ENCODE measurements at places on chromosomes 2 and 18.

DNA sequence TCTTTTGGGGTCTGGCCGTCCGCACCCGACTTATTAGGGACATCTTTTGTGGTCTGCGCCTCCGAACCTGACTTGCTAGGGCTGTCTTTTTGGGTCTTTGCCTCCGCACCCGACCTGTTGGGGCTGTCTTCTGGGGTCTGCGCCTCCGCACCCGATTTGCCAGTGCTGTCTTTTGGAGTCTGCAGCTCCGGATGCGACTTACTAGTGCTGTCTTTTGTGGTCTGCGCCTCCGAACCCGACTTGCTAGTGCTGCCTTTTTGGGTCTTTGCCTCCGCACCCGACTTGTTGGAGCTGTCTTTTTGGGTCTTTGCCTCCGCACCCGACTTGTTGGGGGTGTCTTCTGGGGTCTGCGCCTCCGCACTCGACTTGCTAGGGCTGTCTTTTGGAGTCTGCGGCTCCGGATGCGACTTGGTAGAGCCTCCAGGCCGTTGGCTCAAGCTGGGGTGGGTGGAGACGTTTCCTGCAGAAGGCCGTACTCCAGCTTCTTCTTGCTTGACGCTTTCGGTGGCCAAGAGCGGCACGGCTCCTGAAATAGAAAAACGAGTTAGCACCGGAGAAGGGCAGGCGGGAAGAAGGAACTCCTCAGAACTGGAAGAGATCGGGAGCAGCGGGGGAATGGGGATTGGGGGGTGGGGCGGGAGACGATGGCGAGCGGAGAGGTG lies 498 bp downstream of the TGOLN2 start:
- DNase-seq, result peak; percentile 67

- no peak for DNase-seq
Observed at GRCh38 chr2:194252127-194252526, 1404.9 kb upstream of the SLC39A10 start.

GRCh38 chr2:99609851-99610381 lies 120.1 kb upstream of the REV1 start:
- DNase-seq, result no peak

DNA sequence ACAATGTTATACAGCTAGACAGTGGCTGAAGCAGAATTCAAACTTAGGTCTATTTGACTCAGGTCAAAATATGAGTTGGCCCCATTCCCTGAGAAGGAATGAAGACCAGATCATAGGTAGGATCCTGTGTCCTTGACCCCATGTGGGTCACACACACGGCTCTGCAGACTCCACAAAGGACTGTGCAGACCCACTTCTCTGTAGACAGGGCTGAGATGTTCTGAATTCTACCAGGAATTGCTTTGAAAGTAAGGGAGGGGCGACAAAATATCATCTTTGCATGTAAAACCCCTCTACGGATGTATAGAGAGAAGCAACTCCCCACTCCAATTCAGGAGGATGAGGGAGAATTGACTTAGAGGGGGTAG lies 62.3 kb upstream of the CTIF start:
- no peak for DNase-seq

- peak; percentile 97 for DNase-seq
Observed at GRCh38 chr2:43178602-43179542, 47.5 kb downstream of the ZFP36L2 start.

GRCh38 chr2:220178991-220179695 lies 551.7 kb downstream of the SLC4A3 start:
- DNase-seq, result no peak

DNA sequence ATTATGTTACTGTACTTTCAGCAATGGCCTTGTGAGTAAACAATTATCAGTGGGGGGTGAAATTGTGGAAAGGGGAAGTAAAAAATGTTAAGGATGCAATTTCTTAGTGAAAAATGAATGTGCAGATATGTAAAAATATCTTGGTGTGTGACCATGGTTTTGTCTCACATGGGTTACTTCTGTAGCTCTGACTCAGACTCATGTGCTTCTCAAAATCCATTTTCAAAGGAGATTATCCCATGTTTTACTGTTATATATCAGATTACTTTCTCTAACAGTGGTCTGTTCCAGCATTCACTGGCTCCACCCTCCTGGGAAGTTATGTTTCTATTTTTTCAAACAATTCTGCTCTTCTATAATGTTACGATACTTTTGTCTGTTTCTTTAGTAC lies 298.2 kb upstream of the COL3A1 start:
- DNase-seq, result no peak

DNA sequence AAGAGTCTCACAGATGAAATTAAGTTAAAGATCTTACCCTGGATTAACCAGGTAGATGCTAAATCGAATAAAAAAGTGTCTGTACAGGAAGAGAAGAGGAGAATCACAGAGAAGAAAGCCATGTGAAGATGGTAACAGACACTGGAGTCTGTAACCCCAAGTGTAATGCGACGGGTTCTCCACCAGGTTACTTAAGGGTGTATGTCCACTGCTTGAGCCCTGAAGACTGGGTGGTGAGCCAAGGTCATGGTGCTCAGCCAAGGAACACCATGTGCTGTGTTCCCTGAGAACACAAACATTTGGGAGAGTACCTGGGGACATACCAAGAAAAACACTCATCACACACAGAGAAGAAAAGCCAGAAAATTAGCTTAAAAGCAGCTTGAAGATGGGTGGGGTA lies 8.2 kb upstream of the ACADL start:
- DNase-seq, result no peak

DNA sequence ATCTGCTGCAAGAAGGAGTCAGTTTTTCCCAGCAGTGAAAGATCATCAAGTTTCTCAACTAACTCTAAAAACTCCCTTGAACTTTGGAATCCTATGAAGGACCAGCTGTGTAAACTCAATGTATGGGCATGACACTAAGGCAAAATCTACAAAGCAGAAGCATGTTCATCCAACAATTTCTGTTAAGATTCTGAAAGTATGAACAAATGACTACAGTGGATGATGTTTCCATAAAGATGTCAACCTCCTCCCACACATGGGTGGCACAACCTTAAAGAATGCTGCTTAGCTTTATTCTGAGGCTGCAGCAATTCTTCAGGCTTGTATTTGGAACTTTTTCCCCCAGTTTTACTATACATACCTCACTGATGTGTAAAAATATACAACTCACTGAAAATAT lies 47.2 kb downstream of the WDR33 start:
- DNase-seq, result no peak

DNA sequence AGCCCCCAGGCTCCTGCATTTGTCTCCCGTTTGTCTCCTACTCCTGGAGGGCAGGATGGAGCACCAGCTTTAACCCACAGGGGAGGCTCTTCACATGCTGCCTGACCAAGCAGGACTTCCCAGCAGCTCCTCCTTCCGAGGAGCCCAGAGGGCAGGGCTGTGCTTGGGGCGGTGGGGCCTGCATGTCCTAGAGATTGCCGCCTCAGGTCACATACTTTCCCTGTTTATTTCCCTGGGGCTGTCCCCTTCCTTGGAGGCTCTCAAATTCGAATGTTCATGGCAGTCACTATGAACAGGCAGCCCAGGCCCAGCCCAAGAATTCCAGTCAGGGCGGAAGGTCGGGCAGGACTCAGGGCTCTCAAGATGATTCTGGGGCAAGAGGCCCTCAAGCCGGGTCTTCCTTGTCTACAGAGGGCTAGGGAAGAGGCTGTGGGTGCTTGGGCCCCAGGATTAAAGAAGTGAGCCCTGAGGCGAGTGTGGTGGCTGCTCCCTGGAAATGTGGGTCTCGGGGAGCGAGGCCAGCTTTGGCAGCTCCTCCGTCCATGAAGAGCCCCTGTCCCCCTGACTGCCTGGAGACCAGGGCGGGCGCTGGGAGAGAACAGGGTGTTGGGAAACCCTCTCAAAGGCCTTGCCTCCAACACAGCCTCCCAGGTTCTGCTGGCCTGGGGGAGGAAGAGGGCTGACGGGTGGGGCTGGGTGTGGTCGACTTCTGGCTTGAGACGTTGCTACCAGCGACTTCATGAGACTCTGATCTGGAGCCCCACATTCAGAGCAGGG lies 48.9 kb upstream of the HPCAL1 start:
- DNase-seq, result no peak

DNA sequence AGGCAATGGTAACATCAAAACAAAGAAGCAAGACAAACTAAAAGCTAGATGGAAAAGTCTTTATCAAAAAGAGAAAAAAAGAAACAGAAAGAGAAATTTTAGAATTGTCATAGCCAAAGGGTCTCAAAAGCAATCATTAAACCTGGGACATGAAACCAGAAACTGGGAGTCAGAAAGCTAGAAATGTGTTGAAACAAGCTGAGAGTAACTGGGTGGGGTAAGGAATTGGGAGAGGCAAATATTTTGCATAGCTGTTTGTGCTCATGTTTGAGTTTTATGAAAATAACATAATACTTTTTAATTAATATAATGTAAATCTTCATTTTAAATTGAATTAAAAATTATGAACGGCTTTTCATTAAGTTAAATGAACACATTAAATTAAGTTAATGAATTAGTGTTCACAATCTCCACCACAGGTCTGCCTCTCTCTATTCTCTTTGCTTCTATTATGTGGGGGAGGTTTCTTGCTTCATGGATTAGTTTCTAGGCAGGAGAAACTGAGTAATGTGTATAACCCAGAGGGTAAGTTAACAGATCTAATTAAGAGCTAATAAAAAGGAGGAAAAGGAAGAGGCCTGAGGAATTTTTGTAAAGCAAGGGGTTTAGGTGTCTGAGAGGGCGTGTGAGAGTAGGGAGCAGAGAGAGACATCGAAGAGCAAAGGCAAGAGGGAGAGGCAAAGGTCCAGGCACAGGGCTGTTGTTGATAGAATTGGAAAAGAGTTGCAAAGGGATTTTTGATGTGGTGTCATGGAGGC lies 20.0 kb upstream of the SERPINB2 start:
- no peak for DNase-seq

- no peak for DNase-seq
Observed at GRCh38 chr2:215503381-215503780, 67.5 kb upstream of the FN1 start.

DNA sequence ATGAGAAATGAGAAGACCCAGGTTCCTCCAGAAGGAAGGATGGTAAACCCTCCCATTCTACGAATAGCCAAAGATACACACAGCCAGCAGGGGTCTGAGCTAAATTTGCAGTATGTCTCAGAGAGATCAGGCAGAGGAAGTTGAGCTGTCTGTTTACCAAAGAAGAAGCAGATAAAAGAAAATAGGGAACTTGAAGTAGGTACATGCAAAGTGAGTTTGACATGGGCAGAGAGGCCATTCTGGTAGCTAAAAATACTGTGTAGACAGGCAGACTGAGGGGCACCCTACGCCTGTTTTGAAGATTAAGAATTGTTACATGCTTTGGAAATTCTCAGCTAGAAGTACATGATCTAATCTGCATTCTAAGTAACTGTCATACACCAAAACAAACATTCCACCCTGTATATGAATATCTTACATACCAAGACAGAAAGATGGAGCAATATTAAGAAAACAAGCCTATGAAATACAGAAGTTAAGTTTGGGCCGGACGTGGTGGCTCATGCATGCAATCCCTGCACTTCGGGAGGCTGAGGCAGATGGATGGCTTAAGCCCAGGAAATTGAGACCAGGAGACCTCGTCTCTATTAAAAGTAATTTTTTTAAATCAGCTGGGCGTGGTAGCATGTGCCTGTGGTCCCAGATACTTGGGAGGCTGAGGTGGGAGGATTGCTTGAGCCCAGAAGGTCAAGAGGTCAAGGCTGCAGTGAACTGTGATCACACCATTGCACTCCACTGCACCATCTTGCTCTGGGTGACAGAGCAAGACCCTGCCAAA lies 157.9 kb downstream of the ANKRD44 start:
- DNase-seq, result no peak

GRCh38 chr2:149926149-149926548 lies 338.6 kb upstream of the MMADHC start:
- no peak for DNase-seq

DNA sequence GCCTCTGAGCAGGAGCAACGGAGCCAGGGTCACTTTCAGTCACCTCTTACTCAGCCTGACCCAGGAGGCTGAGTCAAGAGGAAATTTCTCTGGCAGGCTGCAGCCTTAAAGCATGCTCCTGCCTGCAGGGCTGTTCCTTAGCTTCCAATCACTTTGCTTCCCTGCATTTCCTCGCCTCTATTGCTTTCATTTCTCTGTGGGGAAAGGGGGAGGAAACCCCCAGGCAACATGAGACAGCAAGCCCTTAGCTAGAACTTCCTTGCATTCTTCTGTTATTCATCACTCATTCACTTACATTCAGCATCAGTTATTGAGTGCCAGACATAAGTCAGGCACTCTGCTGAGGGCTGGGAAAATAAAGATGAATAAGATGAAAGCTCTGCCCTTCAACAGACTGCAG lies 13.0 kb downstream of the XDH start:
- peak; percentile 48 for DNase-seq

- DNase-seq, result no peak
Observed at GRCh38 chr2:73406996-73407395, 21.4 kb downstream of the ALMS1 start.

DNA sequence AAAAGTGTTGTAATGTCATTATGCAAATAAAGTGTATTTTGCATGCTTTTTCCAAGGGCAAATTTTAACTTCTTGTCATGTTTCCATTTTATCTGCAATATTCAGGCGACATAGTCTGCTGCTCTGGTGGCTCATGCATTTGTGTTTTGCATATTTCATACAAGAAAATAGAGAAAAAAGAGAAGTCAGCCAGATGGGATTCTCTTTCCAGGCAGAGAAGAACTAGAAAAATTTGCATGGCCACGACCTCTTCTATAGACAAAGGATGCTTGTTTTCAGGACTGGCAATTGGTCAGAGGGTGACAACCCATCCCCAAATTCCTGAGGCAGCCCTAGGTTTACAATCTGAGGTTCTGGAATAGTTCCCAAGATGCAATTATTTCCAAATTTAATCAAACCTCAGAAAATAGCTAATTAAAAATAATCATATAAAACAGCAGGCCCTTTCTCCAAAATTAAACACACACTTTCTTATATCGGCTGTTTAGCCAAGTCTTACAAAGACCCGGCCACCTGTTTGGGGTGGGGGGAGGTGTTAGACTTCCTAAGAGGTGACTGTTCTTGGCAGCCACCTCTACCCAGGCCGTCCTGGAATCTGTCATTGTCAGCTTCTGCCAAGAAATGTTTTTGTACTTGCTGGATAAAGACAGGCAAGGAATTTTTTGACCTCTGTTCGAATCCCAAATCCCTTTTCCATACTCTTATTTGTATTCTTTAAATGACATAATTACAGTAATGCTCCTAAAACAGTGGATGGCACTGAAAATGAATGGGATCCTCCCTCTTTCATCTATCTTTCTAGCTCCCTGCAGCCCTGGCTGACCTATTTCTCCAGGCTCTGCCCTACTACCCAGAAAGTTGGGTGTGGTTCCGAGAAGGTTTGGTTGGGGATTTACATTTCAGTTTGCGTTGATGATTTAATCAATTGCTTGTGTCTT lies 20.8 kb upstream of the SOS1 start:
- no peak for DNase-seq

DNA sequence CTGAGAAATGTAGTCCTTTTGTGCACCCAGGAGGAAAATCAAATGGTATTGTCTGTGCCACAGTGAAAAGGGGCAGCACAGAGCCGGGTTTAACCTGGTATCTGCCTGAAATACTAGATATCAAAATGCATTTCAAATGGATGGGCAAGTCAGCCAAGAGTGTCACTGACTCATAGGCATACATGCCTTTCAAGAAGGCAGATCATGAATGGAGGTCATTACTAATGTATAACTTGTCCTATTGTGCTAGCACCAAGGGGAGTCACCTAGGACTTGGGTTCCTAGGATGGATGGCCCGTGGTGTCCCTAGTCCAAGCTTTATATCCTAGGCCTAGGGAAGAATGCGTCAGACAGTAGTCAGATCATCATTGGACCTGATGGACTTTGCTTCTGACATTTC lies 49.9 kb downstream of the TCF7L1 start:
- DNase-seq, result no peak

GRCh38 chr18:36780748-36781147 lies 48.1 kb downstream of the TPGS2 start:
- DNase-seq, result no peak

All from endothelial cell of umbilical vein (primary cell).